Progenitor cell of endocrine pancreas (in vitro differentiated cells): ENCODE measurements at places on chromosomes 11 and 22. TPM values are rescaled to one million over a fixed set of nuclear protein-coding genes. Genes with fewer than 3 reads are reported as not detected.

Gene CCDC86
- total RNA-seq = 22.7 and 22.8 TPM in 2 replicates

Gene NR1H3
- total RNA-seq = 25.8 and 26.7 TPM in 2 replicates

Gene OSM
- not detected in 2 replicates for total RNA-seq

Gene MEI1
- 1.0 and 1.5 TPM in 2 replicates for total RNA-seq

Gene GGT1
- total RNA-seq = 16.9 and 17.1 TPM in 2 replicates

Gene MAPK8IP1
- 43.0 and 48.1 TPM in 2 replicates for total RNA-seq

Gene SCARF2
- total RNA-seq = 14.4 and 14.6 TPM in 2 replicates

Gene MRPL21
- 51.4 and 54.0 TPM in 2 replicates for total RNA-seq

Gene GLYATL1
- total RNA-seq = 23.6 and 25.3 TPM in 2 replicates

Gene AP5B1
- 18.4 and 19.3 TPM in 2 replicates for total RNA-seq

Gene HTR3B
- total RNA-seq = not detected in 2 replicates

Gene POTEH
- not detected in 2 replicates for total RNA-seq

Gene ACRV1
- 0.50 and 0.55 TPM in 2 replicates for total RNA-seq

Gene CDCA5
- total RNA-seq = 25.1 and 25.9 TPM in 2 replicates

Gene PYGM
- total RNA-seq = 1.4 and 1.6 TPM in 2 replicates

Gene SPDYC
- not detected in 2 replicates for total RNA-seq

GRCh38 chr11:114182471-114183043 is 113.6 kb upstream of the NNMT start:
- DNase-seq = no peak

GRCh38 chr11:124605719-124606118 is 5.5 kb upstream of the PANX3 start:
- no peak for DNase-seq

DNA sequence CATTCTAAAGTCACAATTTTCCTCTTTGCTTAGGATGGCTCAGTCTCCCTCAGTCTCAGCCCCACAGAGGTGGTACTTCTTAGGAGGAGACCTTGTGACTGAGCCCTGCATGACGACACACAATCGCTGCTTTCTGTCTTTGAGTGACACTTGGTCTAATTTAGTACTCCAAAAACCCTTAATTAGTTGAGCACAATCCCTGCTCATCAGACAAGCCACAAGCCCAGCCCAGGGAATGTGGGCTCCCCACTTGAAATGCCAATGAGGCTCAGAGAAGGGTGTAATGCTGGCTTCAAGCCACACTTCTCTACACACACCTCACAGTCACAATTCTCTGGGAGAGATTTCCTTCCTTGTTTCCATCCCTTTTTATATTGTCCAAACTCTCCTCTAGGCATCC is 101.8 kb downstream of the FEZ1 start:
- no peak for DNase-seq

DNA sequence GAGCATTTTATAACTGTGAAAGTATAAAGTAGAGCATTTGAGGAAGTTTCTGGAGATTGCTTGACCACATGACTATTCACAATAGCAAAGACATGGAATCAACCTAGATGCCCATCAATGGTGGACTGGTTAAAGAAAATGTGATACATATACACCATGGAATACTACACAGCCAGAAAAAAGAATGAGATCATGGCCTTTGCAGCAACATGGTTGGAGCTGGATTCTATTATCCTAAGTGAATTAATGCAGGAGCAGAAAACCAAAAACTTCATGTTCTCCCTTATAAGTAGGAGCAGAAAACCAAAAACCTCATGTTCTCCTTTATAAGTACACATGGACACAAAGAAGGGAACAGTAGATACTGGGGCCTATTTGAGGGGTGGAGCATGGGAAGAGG is 30.3 kb downstream of the UVRAG start:
- DNase-seq = no peak

DNA sequence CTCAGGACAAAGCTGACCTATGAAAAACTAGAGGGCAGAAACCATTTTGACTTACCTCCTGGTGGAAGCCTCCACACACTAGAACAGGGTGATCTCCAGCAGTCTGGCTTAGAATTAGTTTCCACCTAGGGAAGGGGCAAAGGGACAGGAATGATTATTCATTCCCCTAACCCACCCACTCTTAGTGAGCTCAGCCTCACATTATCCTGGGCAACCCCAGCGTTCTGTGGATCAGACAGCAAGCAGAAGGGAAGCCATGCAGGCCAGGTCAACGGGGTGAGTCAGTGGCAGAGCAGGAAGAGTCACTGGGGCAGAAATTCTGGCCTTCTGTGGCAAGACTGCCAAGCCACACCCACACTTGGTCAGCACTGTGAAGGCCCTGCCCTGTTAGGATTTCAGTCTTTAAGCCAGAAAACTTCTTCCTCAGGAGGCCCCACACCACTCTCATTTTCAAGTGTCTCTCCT is 10.5 kb downstream of the NUMA1 start:
- DNase-seq = no peak

- DNase-seq = peak; percentile 49
Measured at GRCh38 chr11:41201156-41201555, 258.3 kb downstream of the LRRC4C start.

DNA sequence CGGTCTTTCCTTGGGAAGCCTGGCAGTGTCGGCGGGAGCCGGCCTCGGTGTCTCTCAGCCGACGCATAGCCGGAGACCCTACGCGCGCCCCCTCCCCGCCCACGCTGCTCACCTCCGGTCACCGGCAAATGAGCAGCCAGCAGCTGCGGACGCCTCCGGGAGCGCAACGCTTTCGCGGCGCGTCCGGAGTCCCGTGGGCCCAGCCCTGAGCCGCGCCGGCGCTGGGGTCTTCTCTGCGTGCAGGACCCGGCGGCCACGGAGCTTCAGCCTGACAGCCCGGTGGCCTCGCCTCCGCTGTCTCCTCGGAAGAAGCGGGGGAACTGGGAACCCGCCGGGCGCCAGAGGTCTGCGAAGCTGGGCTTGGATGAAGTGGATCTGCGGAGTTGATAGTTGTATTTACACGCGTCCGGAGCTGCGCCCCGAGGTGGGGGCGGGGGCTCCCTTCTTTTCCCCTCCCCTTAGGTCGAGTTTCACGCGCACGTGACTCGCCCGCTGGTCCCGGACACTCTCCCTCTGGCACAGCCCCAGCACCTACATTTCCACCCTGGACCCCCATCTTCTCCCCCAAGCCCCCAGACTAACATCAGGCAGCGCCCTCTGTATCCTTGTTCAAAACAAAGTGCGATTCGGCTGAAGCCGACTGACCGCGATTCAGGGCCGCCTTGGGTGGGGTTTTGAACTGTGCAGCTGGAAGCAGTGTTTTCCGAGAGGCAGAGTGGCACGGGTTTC is at the start of gene SLC43A1:
TSS of gene SLC43A1 (minus strand) at position 371 of the 729 bp plus-strand sequence. CDS start 1,591 bp downstream, outside the sequence.
- DNase-seq = peak; percentile 37

DNA sequence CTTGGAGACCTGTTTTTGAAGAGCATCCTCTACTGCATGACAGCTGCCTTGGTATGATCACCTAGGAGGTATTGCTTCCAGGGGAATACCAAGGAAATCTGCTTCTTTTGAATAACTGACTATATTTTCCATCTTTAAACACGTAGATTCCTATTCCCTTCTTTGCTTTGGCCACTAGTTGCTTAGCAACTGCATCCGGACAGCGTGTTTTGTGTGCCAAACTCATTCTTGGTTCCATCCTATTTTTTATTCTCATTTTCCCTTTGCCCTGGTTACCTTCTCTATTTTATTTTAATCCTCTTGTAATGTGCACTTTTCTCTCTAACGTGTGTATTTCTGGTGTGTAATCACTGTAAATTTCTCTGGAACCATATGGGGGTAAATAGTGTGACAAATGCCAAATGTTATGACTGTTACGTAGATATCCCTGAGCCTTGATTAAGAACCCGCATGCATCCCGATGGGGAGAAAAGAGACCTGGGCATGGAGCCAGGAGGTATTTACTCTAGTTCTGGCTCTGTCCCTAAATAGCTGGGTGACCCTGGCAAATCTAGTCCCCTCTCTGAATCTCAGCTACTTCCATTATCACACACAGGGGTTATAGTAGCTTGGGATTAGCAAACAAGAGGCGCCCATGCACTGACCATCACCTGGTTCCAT is 241.7 kb downstream of the MIAT start:
- DNase-seq = no peak

DNA sequence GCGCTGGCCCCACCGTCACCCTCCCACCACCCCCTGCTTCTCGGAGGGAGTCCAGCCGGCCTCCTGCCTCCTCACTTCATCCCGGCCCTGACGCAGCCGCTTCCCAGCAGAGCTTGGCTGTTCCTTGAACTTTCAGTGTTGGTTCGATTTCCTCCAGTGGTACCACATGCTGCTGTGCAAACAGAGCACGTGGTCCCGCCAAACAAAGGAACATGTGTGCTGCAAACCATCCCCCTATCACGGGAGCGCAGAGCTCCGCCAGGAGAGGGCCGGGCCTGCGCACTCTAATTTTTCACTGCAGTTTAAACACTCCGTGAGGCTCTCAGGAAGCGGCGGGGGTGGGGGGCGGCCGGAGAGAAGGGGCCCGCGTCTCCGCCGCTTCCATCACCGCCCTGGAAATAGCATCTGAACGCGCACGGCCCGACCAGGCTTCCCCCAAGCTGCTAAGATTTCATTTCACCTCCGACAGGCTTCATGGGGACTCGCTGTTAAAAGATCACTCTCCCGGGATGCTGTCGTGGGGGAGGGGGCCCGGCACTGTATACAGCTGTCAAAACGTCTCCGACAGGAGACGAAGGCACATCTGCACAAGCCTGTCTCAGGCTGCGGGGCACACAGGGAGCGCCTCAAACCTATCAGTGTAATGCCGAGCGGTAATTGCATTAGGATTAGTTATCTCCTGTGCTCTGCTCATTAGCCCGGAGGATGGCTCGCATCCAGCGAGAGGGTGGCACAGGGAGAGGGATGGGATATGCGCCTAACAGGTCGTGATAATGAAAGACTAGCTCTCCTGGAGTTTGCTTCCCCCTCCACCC is 269.9 kb upstream of the SORL1-AS1 start:
- peak; percentile 62 for DNase-seq

GRCh38 chr11:44469412-44469811 is 96.1 kb upstream of the CD82 start:
- DNase-seq = no peak

- DNase-seq = no peak
Measured at GRCh38 chr11:65150509-65151299, 16.4 kb upstream of the SYVN1 start.

DNA sequence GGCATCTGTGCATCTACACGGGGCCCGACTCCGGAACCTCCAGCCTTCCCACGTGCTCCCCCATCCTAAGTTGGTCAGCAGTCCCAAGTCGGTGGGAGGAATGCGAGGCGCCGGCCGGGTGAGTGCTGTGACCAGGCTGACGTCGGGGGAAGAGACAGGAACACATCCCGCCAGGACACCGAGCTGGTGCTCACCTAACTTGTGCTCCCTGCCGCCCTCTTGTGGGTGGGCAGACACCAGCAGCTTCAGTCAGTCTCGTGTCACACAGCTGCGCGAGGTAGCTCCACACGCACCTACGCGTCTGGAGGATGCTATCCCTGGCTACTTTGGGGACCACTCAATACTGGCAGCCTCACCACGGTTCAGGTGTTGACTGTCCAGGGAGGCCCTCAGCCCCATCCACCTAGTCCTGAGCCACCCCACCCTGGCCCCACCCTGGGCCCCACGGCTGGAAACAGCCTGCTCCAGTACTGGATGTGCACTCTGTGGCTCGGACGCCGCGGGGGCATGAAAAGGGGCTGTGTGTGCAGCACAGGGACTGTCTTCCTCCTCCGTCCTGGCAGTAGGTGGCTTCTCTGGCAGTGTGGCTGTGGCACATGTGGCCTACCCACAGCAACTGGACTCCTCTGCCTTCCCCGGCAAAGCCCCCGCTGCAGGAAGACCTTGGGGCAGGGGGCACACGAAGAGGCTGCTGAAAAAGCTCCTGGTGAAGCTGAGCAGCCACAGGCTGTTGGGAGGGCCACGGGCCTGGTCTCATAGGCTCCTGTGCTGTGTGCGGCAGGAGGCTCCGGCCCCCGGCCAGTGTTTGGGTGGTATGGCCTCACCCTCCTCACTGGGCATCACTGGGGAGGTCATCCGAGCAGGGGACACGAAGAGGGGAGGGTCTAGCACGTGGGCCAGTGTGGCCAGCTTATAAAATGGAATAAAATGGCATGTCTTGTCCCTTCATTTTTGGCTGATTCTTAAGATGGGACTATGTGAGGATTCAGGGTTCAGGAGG is 11.2 kb upstream of the BID start:
- no peak for DNase-seq

DNA sequence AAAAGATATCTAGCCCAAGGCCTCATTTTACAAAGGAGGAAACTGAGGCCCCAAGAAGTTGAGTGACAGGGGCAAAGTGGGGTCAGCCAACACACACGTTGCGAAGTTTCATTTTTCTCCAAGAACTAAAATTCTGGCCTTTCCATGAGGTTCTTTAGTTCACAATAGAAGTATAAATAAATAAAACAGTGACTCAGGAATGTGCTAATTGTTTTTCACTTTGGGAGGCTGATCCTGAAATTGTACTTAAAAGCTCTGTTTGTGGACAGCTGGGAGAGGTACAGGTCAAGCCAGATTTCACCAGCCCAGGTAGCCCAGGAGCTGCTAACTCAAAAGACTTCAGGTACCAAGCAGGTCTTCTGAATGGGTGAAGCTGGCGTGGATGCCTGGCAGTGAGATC is 105.2 kb downstream of the TRAF6 start:
- no peak for DNase-seq

DNA sequence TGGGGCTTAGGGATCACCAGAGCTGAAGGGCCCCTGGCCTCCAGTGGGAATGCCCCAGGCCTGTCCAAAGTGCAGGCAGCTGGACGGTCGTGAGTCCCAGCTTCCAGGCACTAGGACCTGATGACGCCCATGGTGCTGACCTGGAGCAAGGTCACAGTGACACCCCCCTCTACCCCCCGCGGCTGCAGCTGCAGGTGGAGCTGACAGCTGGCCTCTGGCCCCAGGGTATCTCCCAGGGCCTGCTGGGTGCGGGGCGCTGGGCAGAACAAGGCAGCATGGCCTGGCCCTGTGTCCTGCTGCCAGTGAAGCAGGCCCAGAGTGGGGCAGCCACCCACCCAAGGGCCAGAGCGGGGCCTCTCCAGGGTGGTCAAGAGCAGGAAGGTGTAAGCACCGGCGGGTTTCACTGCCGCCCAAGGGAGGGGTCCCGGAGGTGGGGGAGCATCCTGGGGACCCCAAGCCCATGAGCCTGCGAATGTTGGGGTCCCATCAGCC is 553 bp upstream of the TCIRG1 start:
- no peak for DNase-seq

DNA sequence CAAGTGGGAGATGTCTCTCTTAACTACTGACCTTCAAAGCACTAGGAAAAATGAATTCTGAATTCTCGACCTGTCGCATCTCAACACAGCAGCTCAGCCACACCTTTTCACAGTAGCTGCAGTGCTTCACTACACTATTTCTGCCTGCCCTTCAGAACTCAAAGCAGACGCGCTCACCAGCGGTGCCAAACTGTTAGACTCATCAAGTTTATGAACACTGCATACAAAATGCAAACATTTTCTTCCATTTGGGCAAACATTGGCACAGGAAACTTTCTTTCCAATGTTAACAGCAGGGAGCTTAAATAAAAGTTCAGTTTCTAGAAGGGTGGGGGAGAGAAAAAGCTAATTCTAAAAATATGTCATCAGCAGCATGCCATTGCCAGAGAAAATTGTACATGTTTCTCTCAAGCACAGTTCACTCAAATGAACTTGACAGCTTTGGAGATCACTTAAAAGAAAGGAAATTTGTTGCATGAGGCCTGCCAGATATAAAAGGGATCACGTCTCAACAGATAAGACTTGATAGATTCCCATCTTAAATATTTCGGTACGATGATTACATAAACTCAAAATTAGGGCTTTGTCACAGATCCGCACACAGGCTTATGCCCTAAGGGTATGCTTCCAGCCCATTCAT is 82.7 kb downstream of the CADM1 start:
- DNase-seq = no peak
